ENCODE measurements at places on chromosomes 2 and 18.

- no peak for DNase-seq
Observed at GRCh38 chr2:134435505-134435904, 181.6 kb downstream of the MGAT5 start.

DNA sequence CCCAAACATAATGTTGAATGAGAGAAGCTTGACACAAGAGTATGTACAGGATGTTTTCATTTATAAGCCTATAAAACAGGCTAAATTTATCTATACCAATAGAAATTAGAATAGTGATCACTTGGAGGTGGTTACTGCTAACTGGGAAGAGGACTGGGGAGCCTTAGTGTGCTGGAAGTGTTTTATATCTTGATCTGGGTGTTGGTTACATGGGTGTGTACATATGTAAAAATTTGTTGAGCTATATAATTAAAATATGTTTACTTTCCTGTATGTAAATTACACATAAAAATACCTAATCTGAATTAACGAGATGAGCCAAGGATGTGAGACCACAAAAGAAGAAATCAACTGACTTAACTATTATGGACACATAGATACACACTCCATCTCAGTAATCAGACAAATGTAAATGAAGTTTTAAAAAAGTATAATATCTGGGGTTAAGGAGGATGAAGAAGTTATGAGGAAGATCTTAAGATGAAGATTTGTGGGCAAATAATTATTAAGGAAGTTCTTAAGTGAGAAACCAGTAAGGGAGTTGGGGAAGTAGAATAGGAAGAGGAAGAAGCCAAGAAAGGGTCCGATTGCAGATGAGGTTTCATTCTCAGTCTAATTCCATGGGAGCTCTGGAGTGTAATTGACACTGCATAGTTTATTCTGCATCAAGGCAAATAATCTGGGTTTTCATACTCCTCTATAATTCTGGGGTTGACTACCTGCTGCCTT, 32.3 kb upstream of the NABP1 start:
- no peak for DNase-seq

DNA sequence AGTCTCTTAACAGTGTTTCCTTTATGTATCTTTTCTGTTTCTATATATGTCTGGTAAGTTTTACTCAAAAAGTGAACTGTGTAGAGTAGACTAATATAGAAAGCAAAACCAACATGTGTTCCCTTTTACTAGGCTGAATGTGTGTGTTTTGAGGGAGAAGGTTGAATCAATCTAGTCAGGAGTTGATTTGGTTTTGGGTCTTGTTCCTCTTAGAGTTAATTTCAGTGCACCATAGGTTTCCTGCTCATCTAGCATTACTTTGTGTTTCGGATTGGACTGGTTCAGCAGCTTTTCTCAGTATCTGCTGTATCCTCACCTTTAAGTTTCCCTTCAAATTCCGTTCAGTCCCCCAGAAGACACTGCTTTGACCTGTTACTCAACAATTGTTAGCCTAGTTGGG, 52.0 kb upstream of the TRIM43 start:
- DNase-seq: no peak

DNA sequence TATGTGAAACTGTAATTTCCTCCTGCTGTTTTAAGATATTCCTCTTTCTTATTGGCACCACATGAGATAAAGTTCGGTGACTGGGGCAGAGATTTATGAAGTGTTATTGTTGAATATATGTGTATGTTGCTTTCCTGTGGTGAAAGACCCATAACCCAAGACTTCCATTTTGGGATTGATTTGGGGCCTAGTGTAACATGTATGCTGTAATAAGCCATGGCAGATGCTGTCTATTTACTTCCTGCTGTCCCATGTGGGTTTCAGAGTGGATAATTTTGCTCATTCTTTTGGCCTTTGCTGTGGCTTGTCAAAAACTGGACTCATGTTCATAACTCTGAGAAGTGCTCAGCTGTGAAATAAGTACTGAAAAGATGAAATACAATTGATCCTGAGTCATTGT, 10.8 kb upstream of the MYO1B start:
- DNase-seq: no peak

All from brain (organoid and tissue), 16 donors.